Neuronal stem cell (in vitro differentiated cells): ENCODE measurements at places on chromosomes 7 and 10.

DNA sequence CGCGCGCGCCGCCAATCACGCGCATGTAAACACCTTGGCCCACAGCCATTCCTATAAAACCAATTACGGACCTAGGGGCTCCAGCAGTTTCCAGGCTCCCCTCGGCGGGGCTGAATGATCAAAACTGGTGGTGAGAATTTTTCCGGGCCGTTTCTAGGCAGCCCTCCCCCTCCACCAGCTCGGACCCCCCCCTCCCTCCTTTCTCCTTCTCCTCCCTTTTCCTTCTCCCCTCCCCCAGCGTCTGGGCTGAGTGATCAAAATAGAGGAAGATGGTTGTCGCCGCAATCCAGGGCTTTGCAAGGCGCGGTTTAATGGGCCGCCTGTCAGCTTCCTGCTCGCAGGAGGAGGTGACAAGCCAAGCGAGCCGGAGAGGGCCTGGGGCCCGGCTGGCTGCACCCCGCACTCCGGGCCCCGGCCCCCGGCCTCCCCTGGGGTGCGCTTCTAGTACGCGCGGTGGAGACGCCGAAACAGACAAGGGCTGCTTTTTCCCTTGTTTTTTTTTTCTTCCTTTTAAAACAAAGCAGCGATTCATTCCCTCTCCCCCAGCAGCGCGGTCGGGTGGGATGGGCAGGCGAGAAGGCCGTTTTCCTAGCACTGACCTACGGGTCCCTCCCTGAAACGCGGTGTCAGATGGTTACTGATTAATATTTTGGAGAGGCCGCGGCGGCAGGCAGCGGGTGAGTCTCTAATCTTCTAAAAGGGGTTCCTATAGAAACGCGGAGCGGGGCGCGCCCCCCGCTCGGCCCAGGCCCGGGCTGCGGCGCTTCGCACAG, 528 bp upstream of the TNRC18 start:
- peak; percentile 99 for DNase-seq

DNA sequence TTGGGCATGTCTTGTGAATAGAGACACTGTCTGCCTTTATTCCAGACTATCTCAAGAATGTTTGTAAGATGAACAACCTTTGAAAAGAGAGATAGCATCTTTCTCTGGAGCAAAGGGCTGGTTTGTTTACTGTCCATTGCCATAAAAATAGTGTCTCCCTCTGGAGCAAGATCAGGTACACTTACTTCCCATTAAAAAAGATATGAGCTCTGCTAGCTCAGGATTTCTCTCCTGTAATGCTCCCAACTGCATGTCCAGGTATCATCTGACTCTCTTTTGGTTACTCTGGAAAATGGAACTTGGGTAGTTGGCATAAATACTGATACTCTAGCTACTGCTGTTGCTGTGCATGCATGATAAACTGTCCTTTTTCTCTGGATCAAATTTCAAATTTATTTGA, 381.1 kb downstream of the TFEC start:
- no peak for DNase-seq

DNA sequence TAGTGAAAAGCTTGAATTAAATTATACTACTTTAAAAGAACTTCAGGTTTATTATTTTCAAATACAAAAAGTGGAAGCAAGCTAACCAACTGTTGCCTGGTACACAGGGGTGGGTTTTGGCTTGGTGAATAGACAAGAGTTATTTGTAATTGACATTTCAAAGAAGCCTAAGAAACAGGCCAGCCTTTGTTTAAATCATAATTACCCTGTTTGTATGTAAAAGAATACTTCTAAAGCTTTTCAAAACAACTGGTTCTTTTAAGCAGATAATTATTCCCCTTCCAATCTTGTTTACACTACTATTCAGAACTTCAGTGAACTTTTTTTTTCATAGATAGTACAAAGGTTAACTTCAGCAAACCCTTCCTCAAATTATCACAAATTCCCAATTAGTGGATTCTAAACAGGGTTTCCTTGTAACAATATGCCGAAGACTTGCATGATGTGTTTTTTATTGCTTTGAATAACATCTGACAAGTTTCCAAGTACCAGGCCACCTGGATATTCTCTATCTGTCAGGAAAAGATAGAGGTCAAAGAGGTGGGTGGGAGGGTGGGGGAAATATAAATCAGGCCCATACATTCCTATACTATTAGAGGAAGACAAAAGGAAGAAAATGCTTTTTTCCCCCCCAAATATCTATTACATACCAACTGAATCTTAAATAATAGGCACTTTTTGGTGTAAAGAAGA, 20.4 kb downstream of the SSMEM1 start:
- no peak for DNase-seq

DNA sequence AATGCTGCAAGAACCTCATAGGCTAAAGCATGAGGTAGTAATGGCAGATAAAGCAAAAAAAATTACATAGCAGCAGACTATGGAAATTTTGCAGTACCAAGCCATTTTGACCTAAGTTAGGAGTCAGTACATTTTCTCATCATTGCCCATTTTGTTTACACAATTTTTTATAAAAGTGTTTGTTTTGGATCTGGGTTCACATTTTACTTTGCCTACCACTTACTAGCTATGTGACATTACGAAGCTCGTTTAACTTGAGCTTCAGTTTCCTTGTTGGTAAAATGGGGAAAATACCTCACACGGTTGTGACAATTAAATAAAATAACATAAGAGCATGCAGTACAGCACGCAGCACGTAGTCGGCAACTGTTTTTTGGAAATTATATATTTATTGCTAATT, 99.6 kb downstream of the ADD3 start:
- no peak for DNase-seq

DNA sequence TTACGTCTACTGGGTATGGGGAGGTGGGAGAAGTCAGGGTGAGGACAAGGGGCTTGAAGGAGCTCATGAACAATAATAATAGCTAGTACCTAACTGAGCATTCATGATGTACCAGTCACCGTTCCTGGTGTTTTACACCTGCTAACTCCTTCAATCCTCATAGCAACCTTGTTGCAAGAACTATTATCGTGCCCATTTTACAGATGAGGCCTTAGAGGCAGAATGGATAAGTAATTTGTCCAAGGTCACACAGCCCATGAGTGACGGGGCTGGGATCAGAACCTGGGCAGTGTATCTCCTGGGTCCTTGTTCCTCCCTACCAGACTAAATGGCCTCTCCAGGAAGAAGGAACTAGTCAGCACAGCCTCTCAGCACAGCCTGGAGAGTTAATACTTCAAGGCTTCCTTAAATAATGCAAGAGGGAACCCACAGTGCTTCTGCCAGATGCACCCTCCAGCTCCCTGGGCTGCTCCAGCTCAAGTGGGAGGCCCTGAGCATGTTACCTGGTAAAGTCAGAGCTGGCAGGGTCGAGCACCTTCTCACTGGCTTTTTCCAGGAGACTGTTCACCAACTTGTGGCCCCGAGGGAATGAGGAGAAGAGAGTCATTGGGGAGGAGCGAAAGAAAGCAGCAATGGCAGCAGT, 28.8 kb downstream of the RRP12 start:
- no peak for DNase-seq
